ENCODE measurements at places on chromosomes 2 and 18.

GRCh38 chr2:207911215-207911614, 114.1 kb downstream of the PLEKHM3 start:
- no peak for DNase-seq

DNA sequence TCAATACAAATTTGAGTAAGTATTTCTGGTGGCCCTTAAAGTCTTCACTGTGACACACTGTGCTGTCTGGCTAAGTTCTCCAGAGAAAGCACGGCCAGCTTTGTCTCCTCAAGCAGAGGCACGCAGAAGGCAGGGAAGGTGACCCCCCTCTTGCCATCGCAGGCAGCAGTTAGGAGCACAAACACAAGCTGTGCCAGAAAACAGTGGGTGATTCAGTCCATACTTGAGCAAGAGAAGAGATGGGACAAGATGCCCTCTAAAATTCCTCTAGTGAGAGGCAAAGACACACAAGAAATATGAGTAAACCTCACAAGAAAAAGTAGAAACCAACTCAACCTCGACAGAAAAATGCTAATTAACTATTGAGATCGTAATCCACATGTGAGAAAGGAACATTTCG, 9.8 kb downstream of the MCEE start:
- DNase-seq = no peak

DNA sequence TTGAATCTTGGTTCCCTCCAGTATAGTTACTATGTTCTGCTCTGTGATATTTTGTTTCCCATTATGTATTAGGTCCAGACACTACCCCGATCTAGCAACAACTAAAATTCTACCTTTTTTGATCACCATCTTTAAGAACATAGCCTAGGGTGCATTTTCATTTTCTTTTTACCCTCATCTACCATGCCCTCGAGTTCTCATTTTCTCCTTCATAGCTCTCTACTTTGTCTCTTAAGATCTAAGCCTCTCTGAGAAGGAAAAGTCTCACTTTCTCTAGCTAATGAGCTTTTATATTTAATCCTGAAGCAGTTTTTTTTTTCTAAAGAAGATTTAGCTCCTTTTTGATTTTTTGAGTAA, 1089.4 kb upstream of the SLC39A10 start:
- no peak for DNase-seq

- no peak for DNase-seq
Observed at GRCh38 chr18:47512726-47513435, 261.4 kb upstream of the SKOR2 start.

GRCh38 chr2:71608034-71608433, 154.7 kb downstream of the DYSF start:
- no peak for DNase-seq

GRCh38 chr2:28915939-28916338, 21.5 kb downstream of the WDR43 start:
- DNase-seq = no peak

DNA sequence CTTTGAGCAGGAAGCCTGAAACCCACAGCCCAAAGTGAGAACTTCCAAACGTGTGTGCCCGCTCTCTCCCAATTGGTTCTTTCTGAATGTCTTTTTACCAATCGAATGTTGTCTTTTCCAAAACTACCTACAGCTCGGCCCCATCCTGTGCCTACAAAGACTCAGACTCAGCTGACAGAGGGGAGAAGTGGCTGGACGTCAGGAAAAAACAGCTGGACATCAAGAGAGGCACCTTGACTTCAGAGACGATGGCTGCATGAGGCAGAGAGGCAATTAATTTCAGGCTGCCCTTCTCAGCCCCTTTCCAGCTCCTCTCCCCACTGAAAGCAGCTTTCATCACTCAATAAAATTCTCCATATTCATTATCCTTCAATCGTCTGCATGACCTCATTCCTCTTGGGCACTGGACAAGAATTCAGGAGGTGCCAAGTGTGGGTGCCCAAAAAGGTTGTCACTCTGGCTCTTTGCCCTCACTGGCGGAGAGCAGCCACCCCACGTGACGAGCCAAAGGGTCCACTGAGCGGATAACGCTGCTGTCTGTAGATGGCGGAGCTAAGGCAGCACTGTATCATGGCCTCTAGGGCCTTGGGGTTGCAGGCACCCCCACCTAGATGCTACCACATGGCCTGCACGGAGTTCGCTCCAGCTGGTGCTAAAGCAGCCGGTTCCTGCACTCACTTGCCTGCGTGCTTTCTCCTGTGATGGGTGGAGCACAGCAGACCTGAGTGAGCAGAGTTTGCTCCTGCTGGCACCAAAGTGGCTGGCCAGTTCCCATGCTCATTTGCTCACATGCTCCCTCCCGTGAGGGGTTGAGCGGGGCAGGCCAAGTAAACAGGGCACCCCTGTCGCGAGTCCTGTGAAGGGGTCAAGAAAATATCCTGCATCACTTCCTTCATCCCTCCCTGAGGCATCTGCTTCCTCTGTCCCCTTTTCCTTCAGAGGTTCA, 37.9 kb downstream of the FAM210A start:
- DNase-seq = no peak

GRCh38 chr2:46146866-46147502, 150.2 kb upstream of the EPAS1 start:
- DNase-seq = no peak

- no peak for DNase-seq
Observed at GRCh38 chr2:176682278-176682677, 413.0 kb downstream of the MTX2 start.

- no peak for DNase-seq
Observed at GRCh38 chr18:47724186-47724975, 206.1 kb downstream of the SMAD2 start.

DNA sequence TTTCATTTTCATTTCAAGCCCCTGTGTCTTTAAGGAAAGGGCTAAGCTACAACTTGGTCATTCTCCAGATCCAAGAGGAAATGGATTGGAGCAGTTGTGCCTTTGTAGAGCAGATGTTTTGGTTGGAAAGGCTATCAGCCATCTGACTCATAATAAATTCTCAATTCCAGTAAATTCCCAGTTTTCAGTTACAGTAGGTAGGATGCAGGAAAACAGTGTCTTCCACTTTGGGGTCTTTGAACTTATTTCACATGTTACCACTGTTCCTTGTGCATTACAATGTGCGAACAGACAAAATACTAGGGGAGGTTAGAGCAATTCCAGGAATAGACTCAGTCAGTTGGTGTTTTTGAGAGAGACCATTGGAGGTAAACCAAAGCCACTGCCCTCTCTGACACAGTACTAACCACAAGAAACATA, 211.9 kb downstream of the BABAM2 start:
- DNase-seq = no peak

- no peak for DNase-seq
Observed at GRCh38 chr18:37261246-37261840, 304.3 kb downstream of the CELF4 start.

GRCh38 chr2:73107211-73107926, 5.4 kb downstream of the RAB11FIP5 start:
- no peak for DNase-seq

GRCh38 chr2:96174251-96175144, 29.3 kb upstream of the DUSP2 start:
- peak; percentile 23 for DNase-seq

GRCh38 chr18:66219817-66220216, 384.1 kb downstream of the CDH19 start:
- DNase-seq = no peak

- DNase-seq = peak; percentile 58
Observed at GRCh38 chr18:45384137-45384961, 230.9 kb upstream of the SLC14A2 start.

- DNase-seq = no peak
Observed at GRCh38 chr2:28219758-28220368, 172.8 kb upstream of the FOSL2 start.

Measured in NCI-H1092 (cell line).